ENCODE measurements at places on chromosomes 16 and 17. TPM values are rescaled to one million over a fixed set of nuclear protein-coding genes. Genes with fewer than 3 reads are reported as not detected.

- H3K4me1 ChIP-seq: peaks cover 74% of the 10 kb centered on the region
- H3K36me3 ChIP-seq: peaks cover 63% of the 10 kb centered on the region
- H3K27me3 ChIP-seq: no peaks in the 10 kb centered on the region
- H3K4me3 ChIP-seq: no peak overlapping the region
These were observed 22.2 kb downstream of the LASP1 start for GRCh38 chr17:38892083-38892482.

- peaks cover 19% of the 10 kb centered on the region for H3K4me1 ChIP-seq
- H3K4me3 ChIP-seq: no peak overlapping the region
- no peaks in the 10 kb centered on the region for H3K36me3 ChIP-seq
- H3K27ac ChIP-seq: no peak overlapping the region
These were observed 55.3 kb downstream of the PIGL start for GRCh38 chr17:16272111-16272840.

RAB11FIP3 gene
- 34.5 TPM for total RNA-seq

GRCh38 chr16:49055291-49055690 is 226.3 kb downstream of the CBLN1 start:
- H3K27me3 ChIP-seq: no peaks in the 10 kb centered on the region
- DNase-seq: no peak
- H3K27ac ChIP-seq: no peak overlapping the region
- H3K4me1 ChIP-seq: no peaks in the 10 kb centered on the region
- H3K36me3 ChIP-seq: no peaks in the 10 kb centered on the region

GRCh38 chr17:35745749-35746320 is 7.2 kb downstream of the GAS2L2 start:
- DNase-seq: no peak
- H3K4me3 ChIP-seq: no peak overlapping the region
- peaks cover 15% of the 10 kb centered on the region for H3K4me1 ChIP-seq
- peaks cover 21% of the 10 kb centered on the region for H3K27me3 ChIP-seq

DNA sequence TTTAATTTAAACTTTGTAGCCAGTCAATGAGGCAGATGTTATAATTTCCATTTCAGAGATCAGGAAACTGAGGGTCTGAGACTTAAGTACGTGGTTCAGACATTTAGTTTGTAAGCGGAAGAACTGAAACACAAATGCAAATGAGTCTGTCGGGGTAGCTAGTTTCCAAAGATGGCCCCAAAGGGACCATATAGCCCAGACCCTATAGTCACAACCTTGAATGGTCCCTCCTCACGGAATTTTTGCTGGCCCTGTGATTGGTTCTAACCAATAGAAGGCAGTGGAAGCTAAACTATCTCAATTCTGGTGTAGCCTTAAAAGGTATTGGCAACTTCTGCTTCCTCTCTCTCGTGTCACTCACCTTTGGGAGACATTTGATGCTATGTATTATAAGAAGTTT is 7.5 kb upstream of the BCO1 start:
- no peaks in the 10 kb centered on the region for H3K36me3 ChIP-seq
- H3K4me1 ChIP-seq: no peaks in the 10 kb centered on the region
- no peak overlapping the region for H3K27ac ChIP-seq
- DNase-seq: no peak

ABCC11 gene
- total RNA-seq: not detected

Data from CD4-positive, CD25-positive, alpha-beta regulatory T cell (primary cell).